Stimulated activated CD4-positive, alpha-beta T cell treated with anti-CD3 and anti-CD28 coated beads, Interleukin-1b, Interleukin-23, amount 100 ng/mL, for 24 hours (primary cell): ENCODE measurements at places on chromosomes 11 and 22.
A peak's percentile ranks its signal among the peaks of the same experiment; 100 is the strongest.

DNA sequence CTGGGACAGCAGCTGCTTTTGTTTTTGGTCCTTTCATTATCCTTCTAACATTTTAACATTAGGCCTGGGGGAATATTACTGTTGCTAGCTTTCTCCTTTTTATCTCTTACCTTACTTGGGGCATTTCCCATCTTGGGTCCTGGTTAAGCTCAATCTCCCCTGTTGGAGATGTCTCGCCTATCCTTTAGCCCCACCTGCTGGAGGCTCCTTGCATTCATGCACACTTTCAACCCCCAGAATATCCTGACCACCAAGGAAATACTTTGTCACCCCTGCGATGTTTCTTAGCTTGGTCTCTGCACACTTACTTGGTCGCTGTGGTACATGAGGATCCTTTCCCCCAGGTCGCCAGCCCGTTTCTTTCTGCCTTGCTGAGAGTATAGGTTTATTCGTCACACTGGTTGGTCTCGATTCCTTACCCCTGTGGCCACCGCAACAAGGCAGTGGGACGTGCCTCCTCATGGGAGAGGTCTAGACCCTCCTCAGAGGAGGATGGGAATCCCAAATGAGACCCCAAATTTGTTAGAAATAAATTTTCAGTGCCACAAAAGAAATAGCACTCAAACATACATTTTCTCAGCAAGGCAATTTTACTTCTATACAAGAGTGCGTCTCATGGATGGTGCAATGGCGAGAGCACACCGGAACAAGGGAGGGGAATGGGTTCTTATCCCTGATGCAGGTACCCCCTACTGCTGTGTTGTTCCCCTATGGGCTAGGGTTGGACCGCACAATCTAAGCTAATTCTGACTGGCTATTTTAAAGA is 5.4 kb upstream of the TXN2 start:
- peak; percentile 45 for DNase-seq

GRCh38 chr11:45937916-45938315 is 15.5 kb downstream of the LARGE2 start:
- DNase-seq: no peak

- no peak for DNase-seq
Observed at GRCh38 chr11:34654483-34655334, 33.8 kb downstream of the EHF start.

GRCh38 chr11:122758974-122759373 is 79.3 kb upstream of the CRTAM start:
- DNase-seq: no peak

GRCh38 chr11:34259087-34259486 is 98.7 kb downstream of the ABTB2 start:
- DNase-seq: no peak

DNA sequence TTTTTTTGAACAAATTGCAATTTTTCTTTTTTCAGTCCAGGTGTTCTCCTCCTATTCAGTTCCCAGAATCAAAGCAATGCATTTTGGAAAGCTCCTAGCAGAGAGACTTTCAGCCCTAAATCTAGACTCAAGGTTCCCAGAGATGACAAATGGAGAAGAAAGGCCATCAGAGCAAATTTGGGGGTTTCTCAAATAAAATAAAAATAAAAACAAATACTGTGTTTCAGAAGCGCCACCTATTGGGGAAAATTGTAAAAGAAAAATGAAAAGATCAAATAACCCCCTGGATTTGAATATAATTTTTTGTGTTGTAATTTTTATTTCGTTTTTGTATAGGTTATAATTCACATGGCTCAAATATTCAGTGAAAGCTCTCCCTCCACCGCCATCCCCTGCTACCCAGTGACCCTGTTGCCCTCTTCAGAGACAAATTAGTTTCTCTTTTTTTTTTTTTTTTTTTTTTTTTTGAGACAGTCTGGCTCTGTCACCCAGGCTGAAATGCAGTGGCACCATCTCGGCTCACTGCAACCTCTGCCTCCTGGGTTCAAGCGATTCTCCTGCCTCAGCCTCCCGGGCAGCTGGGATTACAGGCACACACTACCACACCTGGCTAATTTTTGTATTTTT is 6.2 kb upstream of the UBE4A start:
- no peak for DNase-seq
